CD4-positive, alpha-beta T cell treated with Interleukin-10 for 1 hour (primary cell): ENCODE measurements at places on chromosomes 11 and 22.

GRCh38 chr11:12207384-12208150, 97.2 kb downstream of the MICAL2 start:
- DNase-seq = no peak

DNA sequence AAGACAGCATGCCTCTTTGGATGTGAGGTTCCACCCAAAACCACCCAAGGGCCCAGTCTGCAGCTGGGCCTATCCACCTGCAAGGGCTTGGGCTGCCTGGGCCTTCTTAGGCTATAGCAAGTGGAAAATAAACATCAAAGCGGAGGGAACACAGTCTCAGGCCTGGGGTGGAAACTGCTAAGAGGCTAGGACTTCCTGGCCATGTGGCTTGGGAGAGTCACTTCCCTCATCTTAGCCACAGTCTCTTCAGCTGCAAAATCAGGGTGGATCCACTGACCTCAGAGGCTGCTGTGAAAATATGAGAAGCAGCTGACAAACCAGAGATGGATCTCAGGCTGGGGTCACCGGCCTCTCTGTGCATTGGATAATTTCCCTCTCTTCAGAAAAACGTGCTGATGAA, 30.6 kb upstream of the TFIP11 start:
- DNase-seq = peak; percentile 12

GRCh38 chr11:125105926-125106325, 5.5 kb downstream of the TMEM218 start:
- no peak for DNase-seq

- no peak for DNase-seq
Observed at GRCh38 chr11:88455974-88456373, 118.4 kb upstream of the CTSC start.

DNA sequence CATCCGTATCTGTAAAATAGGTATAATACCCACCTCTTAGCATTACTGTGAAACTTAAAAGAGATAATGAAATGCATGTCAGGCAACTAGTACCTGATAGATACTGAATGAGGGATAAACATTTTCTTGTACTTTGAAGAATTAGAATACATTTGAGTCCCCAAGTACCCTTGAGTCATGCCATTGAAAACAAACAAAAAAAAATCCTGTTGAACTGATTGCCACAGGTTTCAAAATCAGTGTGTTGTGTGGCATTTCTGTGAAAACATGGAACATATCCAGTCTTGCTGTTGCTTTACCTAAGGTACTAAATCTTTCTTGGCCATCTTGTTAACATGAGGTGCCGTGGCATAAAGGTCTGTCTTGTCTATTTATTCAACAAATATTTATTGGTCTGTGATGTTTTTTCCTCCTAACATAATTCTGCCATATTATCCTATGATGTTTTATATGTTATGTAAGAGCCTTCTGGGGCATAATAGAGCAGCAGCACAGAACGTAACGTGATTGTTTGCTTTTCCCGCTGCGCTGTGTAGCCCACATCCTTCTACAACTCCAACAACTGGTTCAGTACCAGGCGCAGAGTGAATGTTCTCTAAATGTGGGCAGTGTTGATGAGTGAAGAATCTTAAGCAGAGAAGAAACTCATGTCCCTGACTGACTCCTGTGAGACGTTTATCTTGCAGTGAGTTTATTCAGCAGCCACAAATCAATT, 79.3 kb upstream of the RAB1B start:
- no peak for DNase-seq

DNA sequence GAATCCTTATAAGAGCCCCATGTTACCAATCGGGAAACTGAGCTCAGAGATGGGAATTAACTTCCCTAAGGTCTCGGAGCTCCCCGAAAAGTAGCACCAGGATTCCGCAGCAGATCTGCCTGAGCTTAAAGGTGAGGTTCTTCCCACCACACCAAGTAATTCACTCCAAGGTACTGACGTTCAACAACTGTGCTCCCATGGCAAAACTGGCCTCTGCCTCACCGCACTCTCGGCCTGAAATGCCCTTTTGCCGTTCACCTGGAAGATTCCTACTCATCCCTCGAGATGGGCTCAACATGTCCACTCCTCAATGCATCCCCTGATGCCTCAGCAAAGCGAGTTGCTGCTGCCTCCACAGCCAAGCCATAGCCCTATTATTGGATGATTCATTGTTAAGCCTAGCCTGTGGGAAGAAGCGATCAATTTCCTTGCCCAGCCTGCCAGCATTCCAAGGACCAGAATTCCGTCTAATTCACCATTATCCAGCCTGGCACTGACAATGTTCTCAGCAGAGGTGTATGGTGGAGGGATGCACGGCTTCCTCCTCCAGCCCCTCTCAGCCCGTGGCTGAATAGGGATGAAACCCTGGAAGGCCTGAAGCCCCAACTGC, 4.2 kb downstream of the PLAAT3 start:
- DNase-seq = no peak

- no peak for DNase-seq
Observed at GRCh38 chr11:4048340-4048739, 46.3 kb upstream of the RRM1 start.

DNA sequence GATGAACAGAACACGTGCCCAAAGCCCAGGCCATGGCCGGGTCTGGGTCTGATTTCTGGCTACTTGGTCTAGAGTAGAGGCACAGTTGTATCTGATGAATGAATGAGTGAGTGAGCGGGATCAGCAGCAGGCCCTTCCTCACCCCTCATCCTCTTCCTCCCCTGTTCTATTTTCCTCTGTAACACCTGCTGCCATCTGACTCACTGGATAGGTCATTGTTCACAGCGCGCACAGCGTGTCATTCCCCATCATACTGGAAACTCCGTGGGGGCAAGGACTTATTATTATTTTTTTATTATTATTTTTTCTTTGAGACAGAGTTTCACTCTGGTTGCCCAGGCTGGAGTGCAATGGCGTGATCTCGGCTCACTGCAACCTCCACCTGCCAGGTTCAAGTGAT, 13.9 kb downstream of the NCF4 start:
- DNase-seq = no peak

DNA sequence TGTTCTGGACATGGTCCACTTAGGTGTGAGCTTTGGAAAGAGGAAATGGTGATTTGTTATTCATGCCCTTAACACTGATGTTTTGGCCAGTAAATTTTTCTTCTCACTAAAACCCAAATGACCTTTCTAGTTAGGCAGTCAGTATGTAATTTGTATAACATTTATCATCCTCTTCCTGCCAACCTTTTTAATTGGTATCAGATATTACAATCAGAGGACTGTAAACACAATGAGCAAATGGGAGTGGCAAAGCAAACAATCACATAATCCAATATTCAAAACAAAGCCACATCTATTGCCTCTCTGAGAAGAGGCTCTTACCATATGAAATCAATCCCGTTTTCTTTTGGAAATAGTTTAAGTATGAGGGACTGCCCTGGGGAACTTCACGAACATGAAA, 49.1 kb downstream of the BBOX1 start:
- DNase-seq = no peak

GRCh38 chr11:14308897-14309387, 50.0 kb downstream of the RRAS2 start:
- DNase-seq = no peak

- DNase-seq = no peak
Observed at GRCh38 chr11:25844811-25845210, 487.1 kb upstream of the ANO3 start.

- no peak for DNase-seq
Observed at GRCh38 chr22:36362932-36363331, 24.8 kb downstream of the MYH9 start.

- DNase-seq = peak; percentile 91
Observed at GRCh38 chr11:128630367-128631230, 43.2 kb upstream of the ETS1 start.

DNA sequence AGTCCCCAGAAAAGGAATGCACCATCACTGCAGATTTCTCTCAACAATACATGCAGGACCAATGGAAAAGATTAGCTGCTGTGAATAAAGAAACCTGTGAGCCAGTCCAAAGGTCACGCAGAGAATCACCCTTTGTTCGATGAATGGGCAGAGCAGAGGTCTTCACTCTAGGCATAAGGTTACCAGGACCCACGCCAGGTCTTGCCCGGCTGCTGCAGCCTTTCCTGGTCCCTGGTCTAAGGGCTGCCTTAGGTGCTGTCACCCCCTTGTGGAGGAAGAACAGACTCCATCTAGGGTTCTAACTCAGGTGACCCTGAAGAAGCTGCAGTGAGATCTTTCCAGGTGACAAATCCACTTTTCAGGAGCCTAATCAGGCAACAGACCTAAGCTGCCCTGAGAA, 29.0 kb upstream of the NAP1L4 start:
- DNase-seq = peak; percentile 55

GRCh38 chr11:108368134-108368533, 99.2 kb downstream of the C11orf65 start:
- DNase-seq = no peak

GRCh38 chr11:57513452-57513795, 2.1 kb downstream of the SLC43A1 start:
- DNase-seq = no peak

DNA sequence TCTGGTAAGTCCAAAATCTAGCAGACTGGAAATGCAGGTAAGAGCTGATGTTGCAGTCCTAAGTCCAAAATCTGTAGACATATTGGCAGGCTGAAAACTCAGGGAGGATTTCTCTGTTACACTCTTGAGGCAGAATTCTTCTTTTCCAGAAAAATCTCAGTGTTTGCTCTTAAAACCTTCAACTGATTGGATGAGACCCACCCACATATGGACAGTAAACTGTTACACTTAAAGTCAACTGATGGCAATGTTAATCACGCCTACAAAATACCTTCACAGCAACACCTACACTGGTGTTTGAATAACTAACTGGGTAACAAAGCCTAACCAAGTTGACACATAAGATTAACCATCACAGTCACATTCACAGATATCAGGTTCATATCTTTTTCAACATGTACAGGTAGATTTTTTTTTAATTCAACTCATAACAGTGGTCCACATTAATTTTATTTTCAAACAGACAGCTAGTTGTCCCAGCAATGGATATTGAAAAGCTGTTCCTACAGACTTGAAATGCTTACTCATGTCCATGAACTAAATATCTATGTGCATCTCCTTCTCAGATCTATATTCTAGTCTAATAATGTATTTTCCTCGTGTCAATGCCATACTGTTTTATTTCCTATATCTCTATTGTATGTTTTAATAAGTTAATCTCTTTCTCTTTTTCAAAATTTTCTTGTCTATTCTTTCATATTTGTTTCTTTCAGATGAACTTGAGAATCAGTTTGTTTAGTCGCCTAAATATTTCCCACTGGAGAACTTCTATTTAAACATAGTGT, 110.1 kb downstream of the TMPRSS5 start:
- DNase-seq = no peak

GRCh38 chr11:16030664-16031063, 325.7 kb downstream of the SOX6 start:
- DNase-seq = no peak

DNA sequence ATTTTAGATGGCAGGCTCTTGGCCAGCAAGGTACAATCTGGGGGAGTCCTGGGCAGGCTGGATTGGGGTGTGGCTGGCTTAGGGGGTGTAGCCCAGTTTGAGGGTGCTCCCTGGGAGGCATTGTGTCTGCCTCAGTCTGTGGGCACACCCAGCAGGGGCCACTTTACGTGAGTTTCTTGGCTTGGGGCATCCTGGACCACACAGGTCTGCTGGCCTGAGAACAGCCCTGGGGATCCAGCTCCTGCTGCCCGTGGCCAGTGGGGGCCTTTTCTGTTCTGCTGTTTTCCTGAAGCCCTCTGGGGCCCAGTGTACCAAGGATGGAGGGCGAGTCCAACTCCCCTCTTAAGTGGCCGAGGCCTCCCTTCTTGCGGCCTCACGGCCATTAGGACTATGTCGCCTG, 71.9 kb downstream of the MPPED1 start:
- no peak for DNase-seq

DNA sequence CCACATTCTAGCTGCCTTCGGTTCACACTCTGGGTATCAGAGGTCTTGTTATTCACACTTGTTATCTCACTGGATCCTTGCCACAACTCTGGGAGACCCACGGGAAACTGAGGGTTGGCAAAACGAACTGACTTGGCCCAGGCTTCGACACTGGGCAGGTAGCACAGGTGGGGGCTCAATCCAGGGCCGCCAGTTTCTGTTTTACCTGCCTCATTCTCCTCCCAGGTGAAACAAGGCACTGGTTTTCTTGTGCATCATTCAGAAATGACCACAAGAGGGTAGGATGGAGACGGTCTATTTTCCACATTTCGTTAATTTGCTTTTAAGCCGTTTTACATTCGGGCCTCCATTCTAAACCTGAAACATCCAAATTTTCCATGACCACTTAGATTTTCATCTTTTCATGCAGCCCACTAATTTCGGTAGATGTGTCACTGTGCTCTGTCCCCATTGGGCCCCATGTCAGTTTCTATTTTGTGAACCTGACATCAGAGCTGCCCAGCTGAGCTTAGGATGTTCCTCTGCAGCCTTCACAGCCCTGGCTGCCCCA, 108.1 kb downstream of the KIAA1671 start:
- DNase-seq = peak; percentile 52

DNA sequence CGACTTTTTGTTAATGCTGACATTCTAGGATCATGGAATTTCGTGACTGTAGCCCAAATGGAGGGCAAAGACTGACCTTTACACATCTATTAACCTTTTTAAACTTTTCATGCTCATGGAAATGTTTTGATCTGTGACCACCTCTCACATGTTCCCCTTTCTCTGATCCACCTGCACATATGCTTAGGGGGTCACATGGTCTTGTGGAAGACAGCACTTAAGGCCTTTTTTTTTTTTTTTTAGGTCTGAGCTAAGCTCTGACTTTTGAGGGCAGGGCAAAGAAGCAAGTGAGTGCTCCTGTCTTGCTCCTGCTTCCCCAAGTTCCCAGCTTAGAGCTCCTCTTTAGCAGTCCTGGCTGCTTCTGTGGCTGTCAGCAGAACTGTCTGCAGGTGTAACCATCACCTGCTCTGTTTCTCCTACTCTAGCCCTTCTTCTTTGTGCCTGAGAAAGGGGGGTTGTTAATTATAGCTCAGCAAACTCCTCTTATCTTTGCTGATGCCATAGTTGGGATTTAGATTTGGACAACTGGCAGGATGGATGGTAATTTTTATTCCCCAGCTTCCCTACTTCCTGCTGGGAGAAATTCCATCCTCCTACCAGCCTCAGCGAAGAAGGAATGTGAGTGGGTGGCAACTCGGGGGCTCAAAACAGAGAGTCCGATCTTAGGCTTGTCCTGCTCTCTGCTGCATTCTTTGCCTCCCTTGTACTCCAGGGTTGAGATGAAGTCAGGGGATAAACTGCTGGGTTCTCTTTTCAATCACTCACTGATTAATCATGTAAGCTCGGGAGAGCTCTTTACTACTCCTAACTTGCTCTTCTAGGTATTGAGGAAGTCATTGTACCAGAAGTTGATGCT, 64.4 kb downstream of the GRAMD1B start:
- DNase-seq = no peak
